BE2C (cell line): ENCODE measurements at places on chromosomes 3 and 15.

DNA sequence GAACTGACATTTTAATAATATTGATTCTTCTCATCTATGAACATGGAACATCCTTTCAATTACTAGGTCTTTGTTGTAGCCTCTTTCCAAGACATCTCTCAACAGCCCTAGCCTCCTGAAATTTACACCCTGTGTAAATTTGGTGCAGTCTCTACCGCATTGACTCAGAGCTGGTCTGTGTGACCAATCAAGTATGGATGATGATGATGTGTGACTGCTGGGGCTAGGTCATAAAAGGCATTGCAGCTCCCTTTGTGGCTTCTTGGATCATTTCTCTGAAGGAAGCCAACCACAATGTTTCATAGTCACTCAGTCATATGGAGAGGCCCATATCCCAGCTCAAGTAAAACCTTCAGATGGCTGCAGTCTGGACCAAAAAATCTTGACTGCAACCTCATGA, 62.1 kb upstream of the FAM3D start:
- DNase-seq: no peak

DNA sequence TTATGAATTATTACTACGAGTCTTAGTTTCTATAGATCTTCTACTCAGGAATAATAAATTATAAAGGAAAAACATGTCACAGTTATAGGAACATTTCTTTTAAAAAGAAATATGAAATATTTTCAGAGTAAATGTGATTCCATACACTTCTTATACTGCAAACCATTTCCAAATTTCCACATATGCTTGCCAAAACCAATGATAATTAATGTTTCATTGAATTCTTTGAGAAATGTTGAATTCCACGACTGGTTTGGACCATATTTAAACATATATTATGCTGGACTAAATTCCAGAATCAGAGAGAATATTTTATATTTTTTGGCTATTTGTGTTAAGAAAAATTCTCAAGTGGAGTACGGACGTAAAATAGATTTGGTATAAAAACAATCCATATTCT, 144.6 kb downstream of the EPHA3 start:
- DNase-seq: no peak

- no peak for DNase-seq
Measured at GRCh38 chr3:160084998-160085397, 96.4 kb downstream of the IL12A start.

GRCh38 chr3:131216330-131216729, 165.2 kb upstream of the NUDT16 start:
- no peak for DNase-seq

DNA sequence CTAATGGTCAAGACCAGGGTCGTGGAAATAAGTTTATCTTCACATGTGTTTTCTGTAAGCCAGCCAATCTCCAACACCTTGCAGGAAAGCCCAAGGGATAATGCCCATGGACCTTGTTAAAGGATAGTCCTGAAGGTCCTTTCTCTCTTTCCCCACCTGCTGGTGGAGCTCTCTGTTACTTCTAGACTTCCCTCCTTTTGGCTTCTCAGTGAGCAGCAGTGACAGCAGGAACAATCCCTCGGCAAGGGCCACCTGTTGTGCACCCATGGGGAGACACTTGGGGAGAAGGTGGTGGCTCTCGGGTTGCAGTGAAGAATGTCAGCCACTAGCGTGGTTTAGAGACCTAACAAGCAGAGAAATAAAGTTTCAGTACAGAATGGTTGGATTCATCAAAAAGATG, 84.0 kb upstream of the OSBPL11 start:
- no peak for DNase-seq

GRCh38 chr3:58013973-58014649, 5.9 kb downstream of the FLNB start:
- DNase-seq: peak; percentile 86
